ENCODE measurements at places on chromosomes 3 and 15. TPM values are rescaled to one million over a fixed set of nuclear protein-coding genes. Genes with fewer than 3 reads are reported as not detected.

DNA sequence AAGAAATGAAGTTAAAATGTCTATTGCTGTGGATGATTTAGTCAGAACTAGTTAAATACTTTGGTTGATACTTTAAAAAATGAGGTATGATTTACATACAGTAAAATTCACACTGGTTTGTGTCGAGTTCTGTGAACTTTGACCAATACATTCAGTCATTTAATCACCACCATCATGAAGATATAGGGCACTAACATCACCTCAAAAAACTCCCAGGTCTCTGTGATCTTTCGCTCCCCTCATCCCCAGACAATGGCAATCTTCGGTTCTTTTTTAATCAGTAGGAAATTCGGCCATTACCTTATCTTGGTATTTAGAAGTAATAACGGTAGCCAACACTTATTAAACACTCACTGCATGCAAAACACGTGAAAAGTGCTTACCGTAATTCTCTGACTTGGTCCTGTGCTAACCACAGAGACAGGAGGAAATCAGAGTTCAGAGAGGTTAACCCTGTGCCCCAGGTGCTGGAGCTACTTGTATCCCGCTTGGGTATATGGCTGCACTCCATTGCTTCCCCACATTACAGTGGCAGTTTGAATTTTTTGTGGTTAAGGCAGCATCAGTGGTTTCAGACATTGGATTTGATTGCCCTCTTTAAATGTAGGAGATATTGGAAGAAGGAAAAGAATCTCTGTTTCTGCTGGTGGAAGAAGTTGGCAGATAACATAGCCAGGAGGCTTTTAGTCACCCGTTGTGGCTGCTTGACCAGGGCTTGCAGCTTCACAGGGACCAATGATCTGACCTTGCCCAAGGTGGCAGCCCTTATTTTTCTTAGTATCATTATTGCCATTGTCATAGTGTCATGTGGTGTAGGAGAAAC lies 4.2 kb downstream of the PLCL2 start:
- DNase-seq: peak; percentile 41

The CLDN11 gene
- not detected for polyA plus RNA-seq

- DNase-seq: no peak
These were observed 259.6 kb downstream of the XXYLT1 start for GRCh38 chr3:195011231-195011834.

DNA sequence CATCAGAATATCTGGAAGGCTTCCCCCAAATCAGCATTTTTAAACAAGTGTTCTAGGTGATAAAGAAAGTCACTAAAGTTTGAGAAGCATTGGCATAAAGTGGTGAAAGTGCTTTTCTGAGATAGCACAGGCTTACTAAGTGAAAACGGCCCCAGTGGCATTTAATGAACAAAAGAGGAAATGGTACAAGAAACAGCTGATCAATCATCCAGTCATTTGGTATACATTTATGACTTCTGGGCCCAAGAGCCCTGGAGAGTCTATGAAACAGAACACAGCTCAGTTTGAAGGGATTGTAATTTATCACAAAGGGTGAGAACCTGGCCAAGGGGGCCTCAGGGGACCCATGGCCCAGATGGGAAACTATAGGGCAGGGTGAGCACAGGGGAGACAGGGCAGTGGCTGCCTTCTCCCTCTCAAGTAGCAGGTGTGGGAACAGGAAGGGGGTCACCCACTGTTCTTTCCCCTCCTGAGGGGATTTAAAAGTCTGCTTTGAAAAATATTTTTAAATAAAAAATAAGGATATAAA lies 265.5 kb upstream of the ROPN1 start:
- no peak for DNase-seq

The TMEM158 gene
- not detected for polyA plus RNA-seq

The TMEM108 gene
- polyA plus RNA-seq: not detected

GRCh38 chr3:120928991-120929390 lies 21.0 kb downstream of the STXBP5L start:
- DNase-seq: no peak

DNA sequence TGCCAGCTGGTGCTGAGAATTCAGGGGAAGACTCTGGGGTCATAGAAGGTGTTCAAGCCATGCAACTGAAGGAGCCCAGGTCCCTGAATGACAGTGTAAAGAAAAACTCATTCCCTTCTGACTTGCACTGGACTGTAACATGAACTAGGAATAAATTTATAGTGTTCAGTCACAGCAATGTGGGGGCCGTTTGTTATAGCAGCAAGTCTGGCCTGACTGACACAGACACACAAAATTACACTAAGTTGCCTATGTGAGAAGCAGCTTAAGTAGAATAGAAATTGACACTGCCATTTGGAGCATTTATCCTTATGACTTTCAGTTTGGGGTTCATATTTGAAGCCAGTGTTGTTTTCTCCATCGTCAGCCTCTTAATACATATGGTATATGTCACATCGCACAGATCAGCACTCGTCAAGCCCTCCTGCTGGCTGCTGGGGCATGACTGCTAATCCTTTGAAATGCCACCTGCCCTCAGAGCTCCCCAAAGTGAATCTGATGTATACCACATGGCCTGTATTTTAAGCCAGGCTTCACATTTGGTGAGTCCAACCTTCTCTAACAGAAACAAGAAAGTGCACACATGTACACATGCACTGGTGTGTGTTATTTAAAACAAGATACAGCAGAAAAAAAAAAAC lies 17.1 kb upstream of the HEG1 start:
- DNase-seq: no peak

- DNase-seq: no peak
These were observed 2.0 kb upstream of the PIGZ start for GRCh38 chr3:196970547-196971093.

- no peak for DNase-seq
These were observed 33.0 kb upstream of the UMPS start for GRCh38 chr3:124697302-124697701.

DNA sequence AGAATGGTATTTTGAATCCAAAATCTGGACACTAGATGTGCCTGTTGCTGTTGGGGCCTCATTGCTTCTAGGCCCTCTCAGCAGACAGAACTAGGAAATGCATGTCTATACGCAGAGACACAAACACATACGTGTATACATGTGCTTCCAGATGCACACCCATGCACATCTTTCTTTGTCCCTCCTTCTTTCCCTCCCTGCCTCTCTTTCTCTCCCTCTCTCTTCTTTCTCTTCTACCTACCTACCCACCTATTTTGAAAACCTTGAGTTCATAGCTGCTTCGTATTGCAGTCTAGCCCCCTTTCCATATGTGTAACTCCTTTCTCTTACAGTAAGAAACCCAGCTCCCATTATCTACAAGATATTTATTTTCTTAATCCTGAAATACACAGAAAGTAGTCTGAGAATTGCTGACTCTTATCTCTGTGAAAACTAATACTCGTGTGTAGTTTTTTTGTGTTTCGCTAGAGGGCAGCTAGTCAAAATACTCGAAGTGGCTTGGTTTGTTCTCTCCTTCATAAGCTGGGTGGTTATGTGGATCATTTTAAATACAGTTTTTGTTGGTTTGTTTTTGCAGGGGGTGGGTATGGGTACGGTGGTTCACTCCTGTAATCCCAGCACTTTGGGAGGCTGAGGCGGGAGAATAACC lies 18.5 kb downstream of the RPL32 start:
- peak; percentile 29 for DNase-seq

The PLA1A gene
- polyA plus RNA-seq: not detected
